ENCODE measurements at places on chromosomes 6 and 20.

GRCh38 chr6:122825163-122825562 lies 36.1 kb downstream of the SMPDL3A start:
- DNase-seq: no peak

DNA sequence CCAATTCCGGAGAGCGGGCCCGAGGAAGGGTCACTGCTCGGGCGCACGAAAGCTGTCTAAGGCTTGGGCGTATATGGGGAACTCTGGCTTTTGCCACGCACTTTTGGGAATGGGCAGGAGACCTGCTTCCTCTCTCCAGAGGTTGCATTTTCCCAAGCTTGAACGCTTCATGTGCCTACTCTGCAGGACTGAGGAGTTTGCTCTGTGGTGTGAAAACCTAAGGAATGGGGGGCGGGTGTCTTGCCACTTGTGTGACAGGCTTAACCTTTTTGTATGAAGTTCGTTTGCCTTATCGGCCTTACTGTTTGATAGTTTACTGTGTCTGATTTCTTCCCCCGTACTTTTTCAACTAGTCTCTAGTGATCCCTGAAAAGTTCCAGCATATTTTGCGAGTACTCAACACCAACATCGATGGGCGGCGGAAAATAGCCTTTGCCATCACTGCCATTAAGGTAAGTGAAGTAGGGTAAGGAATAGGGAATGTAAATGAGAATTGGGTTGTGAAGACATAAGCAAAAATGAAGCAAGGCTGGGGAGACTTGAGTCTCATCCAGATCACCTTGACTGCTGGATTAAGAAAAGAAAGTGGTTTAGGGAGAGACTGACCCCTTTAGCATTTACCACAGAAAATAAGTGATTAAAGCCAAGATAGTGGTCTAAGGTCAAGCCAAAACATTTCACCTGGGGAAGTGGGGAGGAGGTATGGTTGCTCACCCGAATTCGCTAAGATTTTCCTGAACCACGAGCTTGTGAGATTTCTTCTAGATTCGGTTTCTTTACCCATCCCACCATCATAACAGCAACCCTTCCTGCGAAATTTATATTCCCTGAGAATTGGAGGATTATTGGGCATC lies 627 bp downstream of the RPS18 start:
- DNase-seq: no peak

DNA sequence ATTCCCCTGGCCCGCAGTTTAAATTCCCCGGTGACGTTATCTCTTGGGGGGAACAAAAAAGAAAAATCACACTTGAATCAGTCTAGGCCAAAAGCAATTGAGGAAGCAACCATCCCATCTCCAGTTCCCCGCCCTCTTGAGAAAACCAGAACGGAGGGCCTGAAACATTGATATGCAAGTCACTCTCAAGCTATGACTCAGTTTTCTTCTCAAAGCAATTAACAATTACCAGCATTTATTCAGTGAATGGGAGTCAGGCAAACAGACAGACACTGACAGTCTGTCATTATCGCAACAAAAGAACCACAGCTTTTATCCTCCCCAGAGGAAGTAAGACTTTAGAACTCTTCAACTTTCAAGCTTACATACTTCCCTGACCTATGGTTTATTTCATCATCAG lies 100.9 kb downstream of the OPRM1 start:
- DNase-seq: no peak

- no peak for DNase-seq
Observed at GRCh38 chr20:17457079-17457478, 74.1 kb downstream of the BFSP1 start.

- peak; percentile 51 for DNase-seq
Observed at GRCh38 chr20:31569163-31570020, 35.7 kb upstream of the ID1 start.

GRCh38 chr20:20823476-20823881 lies 111.0 kb upstream of the RALGAPA2 start:
- DNase-seq: no peak

GRCh38 chr6:11043961-11044711 lies at the start of gene ELOVL2:
TSS of gene ELOVL2 (minus strand) at chr6:11044305. CDS start at chr6:11044230, 75 bp downstream.
- DNase-seq: peak; percentile 59

DNA sequence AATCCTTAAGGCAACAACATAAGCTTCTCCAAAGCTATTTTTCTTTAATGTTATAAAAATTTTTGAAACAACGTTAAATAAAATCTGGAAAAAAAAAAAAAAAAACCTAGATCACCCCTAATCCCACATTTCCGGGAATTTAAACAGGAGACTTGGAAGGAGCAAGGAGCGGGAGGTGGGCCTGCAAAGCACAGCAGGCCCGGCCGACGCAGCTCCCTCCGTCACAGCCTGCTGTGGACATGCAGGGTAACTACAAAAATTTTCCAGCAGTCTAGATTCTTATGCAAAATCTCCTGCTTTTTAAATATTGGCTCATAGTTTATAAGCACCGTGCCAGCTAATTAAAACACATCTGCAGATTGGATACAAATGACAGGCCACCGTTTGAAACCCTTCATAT lies 23.5 kb downstream of the FOXF2 start:
- DNase-seq: no peak

DNA sequence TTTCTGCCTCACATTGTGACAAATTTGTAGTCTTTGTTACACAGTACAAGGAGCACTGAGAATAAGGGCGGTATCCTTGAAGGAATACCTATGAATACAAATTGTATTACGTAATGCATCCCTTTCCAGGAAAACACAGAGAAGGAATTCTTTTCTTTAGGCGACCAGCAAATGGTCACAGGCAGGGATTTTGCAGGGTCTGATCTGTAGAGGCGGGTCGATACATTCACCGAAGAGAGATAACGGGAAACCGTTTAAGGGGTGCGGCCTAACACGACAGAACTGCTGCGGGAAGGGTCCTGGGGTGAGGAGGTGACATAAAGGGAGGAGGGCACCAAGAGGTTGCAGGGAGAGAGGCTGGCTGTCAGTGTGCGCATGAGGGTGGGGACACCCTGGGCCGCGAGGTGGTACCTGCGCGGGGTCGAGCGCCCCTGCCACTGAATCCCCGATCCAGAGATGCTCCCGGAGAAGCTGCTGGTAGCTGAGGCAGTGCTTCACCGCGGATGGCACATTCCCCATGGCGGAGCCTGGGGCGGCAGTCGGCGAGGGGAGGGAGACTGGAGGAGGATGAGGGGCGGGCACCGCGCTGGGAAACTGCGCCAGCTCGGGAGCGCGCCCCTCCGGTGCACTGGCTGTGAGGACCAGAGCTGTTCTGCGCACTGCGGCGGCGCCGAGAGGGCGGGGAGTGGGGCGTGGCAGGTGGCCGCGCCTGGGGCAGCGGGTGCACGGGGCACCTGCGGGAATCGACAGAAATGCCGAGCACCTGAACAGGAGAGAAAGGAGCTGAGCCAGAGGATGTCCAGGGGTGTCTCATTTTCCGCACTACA lies at the start of gene HMGCLL1:
Gene HMGCLL1 (minus strand): TSS at position 656 of the 827 bp plus-strand sequence. CDS start 137 bp downstream, at position 519.
- peak; percentile 2 for DNase-seq

GRCh38 chr6:169072127-169073042 lies 181.3 kb downstream of the THBS2 start:
- DNase-seq: no peak

- no peak for DNase-seq
Observed at GRCh38 chr6:90098001-90098531, 198.6 kb downstream of the BACH2 start.

- DNase-seq: peak; percentile 60
Observed at GRCh38 chr6:78910591-78911171, 43.3 kb downstream of the IRAK1BP1 start.

DNA sequence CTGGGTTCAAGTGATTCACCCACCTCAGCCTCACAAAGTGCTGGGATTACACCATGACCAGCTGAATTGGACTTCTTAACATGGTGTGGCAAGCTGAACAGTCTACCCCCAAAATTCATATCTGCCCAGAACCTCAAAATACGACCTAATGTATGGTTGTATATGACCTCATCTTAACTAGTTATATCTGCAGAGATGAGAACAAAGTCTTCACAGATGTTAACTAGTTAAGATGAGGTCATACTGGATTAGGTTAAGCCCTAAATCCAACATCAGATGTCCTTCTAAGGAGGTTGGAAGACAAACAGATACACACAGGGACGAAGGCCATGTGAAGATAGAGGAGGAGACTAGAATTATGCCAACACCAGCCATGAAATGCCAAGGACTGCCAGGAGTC lies 102.5 kb downstream of the JPH2 start:
- no peak for DNase-seq

- DNase-seq: no peak
Observed at GRCh38 chr6:128827675-128828464, 55.1 kb upstream of the LAMA2 start.

DNA sequence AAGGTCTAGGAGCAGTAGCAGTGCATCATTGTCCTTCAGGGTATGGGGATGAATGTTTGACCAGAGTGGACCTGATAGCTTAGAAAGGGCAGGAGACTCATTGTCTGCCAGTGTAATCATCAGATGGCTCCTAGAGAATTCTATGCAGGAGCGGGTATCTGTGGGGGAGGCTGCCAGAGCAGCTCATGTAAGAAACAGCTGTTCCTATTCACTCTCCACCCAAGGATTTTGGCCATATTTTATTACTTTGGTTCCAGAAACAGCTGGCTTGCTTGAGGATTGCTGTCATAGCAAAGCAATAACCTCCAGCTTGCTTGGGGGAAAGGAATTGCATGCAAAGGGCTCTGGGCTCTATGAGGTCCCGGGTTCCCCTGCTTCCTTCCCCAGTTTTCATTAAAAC lies 44.1 kb downstream of the RALY start:
- DNase-seq: no peak

DNA sequence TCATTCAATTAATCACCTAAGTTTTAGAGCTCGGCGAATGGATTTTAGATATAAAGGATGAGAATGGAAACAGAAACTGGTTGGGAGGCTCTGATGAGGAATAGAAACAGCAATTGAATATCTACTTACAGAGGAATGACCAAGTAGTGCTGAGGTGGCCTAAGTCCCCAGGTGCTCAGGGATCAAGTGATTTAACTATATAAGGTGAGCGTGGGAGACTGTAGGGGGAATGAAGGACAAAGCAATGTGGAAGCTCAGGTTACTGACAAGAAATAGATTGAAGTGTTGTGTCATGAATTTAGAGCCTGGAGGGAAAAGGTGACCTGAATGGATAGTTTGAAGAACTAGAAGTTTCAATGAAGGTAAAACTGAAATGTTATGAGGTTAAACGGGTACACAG lies 495.4 kb upstream of the SOX4 start:
- DNase-seq: no peak

DNA sequence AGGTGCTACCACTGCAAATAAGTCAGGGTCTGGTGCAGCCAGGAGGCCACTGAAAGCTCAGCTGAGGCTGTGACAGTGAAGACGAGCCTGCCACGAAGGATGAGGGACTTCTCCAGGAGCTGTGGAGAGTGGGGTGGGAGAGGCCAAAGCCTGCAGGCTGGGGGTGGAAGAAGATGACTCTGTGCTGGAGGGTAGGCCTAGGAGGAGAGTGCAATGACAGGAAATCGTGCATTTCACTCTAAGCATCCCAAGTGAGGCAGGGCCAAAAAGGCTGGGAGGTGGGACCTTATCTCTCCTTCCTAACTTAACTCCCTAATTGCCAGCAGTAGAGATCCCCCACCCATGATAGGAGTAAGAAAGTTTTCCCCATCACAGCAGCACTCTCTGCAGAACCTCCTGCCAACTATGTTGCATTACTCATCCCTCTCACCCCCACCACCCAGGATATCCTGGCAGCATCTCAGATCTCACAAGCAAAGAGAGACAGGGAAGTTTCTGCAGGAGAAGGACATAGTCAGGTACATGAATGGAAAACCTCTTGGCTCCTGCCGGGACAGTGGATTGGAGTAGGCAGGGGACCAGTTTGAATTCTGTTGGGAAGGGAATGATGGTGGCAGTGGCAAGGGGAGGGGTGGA lies 466.2 kb downstream of the CDH26 start:
- no peak for DNase-seq

DNA sequence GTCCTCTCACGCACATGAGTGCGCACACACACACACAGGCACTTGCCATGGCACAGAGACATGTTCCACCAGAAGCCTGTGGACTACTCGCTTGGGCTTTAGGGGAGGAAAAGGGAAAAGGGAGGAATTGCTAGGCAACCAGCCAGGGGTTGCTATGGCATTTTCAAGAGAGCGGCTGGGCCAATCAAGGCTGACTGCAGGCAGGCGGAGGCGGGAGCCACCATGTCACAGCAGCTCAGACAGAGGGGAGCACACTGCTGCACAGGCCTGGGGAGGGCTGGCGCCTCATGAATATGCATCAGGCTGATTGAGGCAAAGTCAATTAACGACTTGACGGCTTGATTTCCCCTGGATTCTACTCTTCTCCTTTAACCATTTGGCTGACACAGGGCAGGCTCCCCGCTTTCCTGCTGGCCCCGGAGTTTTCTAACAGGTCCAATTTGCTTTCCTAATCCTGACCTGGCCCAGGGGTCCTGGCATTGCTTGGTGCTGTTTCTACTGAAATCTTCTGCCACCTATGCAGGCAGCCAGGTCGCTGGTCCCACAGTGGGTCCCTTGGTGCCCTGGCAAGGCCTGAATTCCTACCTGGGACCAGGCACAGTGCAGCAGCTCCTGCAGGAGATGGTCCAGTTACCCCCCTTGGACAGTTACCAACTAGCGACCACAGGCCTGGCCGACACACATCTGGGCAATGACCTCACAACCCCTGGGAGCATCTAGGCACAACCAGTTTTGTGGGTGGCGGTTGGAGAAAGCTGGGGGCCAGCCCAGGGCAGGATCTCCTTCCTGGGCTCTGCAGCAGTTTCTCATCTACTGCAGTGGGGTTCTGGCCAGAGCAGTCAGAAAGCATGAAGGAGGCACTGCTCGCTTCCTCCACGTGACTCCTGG lies 52.1 kb downstream of the YTHDF1 start:
- DNase-seq: no peak

- DNase-seq: no peak
Observed at GRCh38 chr6:148465670-148466069, 123.0 kb downstream of the SASH1 start.

DNA sequence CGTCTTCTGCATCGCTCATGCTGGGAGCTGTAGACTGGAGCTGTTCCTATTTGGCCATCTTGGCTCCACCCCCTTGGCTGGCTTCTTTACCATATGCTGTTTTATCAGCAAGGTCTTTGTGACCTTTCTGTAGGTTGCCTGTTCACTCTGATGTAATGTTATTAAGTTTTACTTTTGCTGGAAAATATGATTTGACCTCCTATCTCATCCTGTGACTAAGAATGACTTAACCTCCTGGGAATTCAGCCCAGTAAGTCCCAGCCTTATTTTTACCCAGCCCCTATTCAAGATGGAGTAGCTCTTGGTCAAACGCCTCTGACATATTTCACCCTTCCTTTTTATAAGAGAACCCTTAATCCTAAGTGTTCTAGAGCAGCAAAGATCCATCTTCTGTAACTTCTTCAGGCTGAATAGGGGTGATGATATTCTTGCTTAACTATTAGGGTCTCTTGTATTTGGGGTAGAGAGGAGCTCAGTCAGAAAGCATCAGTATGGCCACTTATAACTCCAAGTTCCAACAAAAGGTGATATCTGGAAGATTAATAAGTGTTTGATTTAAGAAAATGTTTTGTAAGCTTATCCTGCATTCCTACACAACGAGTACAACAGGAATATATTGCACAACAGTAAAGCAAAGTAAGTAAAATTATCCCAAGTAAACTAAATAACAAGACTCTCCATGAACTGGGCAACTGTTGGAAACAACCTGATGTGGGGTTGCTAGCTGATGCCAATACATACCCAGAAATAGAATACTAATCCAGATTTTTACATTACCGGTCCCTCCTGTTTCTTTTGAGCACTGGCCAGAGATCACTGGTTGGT lies 23.1 kb upstream of the HMGN3 start:
- no peak for DNase-seq
